GM19239 (cell line): ENCODE measurements at places on chromosomes 4 and X.
A peak's percentile ranks its signal among the peaks of the same experiment; 100 is the strongest.

GRCh38 chrX:120453985-120454384 lies 15.1 kb downstream of the LAMP2 start:
- DNase-seq = no peak

- peak; percentile 3 for DNase-seq
Measured at GRCh38 chrX:52574416-52575275, 57.8 kb upstream of the XAGE1B start.

DNA sequence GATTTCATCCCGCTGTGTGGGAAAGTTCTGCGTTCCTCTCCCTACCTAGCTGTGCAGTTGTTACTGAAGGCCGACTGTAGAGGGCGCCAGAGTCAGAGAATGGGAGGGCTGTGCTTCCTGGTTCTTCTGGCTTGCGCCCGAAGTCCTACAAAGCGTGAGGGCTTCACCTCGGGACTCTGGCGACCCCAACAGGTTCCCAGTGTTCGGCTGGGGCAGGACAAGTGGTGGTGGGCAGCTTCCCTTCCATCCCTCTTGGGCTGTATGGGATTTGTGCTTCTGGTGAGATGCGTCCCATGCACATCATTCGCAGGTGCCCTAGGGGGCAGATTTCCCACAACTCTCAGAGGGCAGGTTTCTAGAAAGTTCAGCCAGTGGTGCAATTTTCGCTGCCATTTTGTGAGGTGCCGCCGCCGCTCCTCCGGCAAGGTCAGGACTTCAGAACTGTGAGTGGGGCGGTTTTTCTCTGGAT lies 27.3 kb downstream of the CT45A1 start:
- DNase-seq = peak; percentile 19

DNA sequence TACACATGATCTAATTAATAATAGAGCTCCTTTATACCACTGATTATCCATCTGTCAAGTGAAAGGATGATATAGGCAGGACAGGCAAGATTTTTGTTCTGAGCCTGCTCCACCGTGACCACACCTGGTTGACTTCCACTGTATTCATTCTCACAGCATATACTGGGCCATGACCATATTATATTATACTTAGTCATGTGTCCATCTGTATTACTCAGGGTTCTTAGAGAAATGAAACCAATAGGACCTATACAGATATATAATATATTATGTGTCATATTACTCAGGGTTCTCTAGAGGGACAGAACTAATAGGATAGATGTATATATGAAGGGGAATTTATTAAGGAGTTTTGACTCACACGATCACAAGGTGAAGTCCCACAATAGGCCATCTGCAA lies 675.1 kb downstream of the GRXCR1 start:
- no peak for DNase-seq

GRCh38 chr4:138182838-138183426 lies 59.2 kb downstream of the SLC7A11 start:
- no peak for DNase-seq

DNA sequence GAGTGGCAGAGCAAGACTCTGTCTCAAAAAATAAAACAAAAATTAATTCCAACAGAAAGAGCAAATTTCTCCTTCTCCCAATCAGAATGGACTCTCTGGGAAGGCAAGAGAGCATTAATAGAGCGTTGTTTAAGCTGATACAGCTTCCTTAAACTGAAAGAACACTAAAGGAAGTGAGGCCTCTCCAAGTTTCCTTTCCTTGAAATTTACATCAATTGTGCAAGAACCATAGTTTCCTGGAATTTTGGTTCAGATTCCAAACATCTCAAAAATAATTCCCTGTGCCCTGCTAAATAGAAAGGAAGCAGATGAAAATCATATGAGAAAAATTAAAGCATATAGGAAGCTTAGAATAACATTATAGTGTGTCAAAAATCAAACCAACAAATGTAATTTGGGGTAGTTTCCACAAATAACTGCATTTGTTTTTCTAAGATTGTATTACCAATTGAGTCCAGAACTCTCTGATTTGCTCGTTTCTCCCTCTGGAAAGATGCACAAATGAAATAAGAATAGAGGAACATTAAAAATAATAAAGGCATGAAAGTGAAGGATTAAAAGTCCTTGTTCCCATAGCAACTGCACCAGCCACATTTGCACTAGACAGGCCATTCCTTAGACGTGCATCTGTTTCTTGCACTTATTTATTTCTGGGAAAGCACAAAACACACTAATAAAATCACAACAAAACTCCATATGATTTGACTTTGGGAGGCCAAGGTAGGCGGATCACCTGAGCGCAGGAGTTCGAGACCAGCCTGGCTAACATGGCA lies 3.7 kb upstream of the FAM241A start:
- DNase-seq = no peak

GRCh38 chrX:135421932-135422809 lies at the start of gene SMIM10L2A:
SMIM10L2A (plus strand) TSS chrX:135421944; CDS start chrX:135422132, 188 bp downstream.
- DNase-seq = no peak

GRCh38 chr4:164109503-164109902 lies 615.0 kb downstream of the TMA16 start:
- DNase-seq = no peak

- DNase-seq = no peak
Measured at GRCh38 chr4:120927801-120928409, 5.4 kb upstream of the PRDM5 start.

- DNase-seq = no peak
Measured at GRCh38 chrX:71541210-71542022, 8.5 kb downstream of the OGT start.

DNA sequence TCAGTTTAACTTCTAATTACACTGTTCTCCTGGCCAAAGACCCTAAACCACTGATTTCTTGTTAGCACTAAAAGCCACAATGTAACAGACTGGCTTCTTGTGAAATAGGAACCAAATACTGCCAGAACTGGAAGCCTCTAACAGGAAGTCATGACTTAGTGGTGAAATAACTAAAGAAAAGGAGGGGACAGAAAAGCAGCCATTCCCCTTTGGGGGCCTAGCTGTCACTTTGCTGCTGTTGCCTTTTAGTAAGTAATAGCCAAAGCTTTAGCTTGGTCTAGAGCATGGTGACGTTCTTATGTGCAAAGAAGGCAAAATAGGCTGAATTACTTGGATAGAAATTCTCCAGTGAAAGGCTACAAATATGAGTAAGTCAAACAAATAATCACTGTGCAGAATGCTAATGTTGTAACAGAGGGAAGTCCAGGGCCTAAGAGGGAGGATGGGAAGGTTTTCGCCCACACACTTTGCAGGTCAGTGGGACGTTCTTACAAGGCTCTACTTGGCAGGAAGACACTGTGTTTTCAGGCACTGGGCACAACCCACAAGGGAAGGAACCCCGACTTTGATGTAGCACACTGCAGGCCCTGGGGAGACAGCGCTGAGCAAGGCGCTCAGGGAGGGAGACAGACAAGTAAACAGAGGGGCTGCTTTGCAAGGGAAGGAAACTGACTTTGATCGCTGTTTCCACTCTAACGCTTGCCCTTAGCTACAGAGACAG lies 16.7 kb downstream of the GAB3 start:
- no peak for DNase-seq

DNA sequence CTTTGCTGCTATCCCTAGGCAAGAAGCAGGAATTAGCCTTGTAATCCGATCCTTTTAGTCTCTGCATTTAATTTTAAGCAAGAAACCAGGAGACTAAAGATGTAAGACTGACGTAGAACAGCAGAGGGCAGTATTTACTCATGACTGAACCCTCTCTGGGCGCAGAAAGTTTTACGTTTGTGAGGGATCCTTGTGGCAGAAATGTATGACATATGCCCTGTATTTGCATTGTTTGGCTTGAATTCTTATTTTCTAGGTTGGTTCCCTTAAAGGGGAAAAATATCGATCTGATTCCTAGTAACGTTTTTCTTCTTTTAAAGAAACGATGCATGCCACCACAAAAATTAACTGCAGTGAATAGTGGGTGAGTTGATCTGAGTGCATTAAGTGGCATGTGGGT lies 1.3 kb upstream of the FAT4 start:
- DNase-seq = no peak

- DNase-seq = no peak
Measured at GRCh38 chrX:11886745-11887144, 128.7 kb downstream of the MSL3 start.

- DNase-seq = no peak
Measured at GRCh38 chr4:152594978-152595925, 59.4 kb upstream of the FBXW7 start.

DNA sequence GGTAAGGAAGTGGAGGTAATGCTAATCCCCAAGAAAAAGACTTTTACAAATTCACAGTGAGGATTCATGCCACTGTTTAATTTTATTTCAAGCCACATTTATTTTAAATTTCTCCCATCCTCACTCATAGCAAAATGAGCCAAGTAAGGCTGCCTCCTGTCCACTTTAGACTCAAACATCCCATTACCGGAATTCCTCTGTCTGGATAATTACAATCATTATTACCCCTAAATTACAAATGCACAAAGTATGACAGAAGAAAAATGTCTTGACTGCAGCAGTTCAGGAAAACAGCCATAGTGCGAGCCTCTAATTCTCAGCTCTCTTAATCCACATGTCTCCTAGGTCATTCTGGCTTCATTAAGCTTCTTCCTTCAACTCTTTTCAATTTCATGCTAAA lies 57.0 kb downstream of the MAPK10 start:
- DNase-seq = no peak

DNA sequence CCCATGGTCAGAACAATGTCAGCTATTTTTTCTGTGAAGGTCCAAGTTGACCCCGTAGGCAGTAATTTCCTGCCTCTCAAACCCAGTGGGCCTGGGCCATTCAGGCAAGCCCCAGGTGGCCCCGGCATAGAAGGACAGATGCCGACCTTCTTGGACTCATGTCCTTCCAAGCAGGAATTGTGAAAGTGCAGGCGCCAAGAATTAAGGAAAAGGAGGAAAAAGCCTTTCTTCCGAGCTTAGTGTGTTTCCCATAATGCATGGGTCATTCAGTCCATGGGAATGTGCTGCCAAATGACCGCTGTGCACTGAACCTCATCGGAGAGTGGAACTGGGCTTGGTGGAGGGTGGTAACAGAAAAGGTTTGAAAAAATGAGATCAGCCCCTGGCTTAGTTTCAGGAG lies 196.5 kb upstream of the HS3ST1 start:
- DNase-seq = no peak

DNA sequence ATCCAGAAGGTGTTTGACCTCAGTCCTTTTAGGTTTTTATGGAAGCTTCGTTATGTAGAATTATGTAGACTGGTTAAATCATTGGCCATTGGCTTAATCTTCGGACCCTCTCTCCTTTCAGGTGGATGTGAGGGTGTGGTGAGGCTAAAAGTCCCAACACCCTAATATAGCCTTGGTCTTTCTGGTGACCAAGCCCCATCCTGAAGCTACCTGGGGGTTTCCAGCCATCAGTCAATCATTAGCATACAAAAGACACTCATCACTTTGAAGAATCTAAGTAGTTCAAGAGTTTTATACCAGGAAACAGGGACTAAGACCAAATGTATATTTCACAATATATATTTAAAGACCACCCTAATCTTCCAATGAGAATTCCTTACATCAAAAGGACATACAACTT lies 5.5 kb downstream of the DDIT4L start:
- DNase-seq = no peak

DNA sequence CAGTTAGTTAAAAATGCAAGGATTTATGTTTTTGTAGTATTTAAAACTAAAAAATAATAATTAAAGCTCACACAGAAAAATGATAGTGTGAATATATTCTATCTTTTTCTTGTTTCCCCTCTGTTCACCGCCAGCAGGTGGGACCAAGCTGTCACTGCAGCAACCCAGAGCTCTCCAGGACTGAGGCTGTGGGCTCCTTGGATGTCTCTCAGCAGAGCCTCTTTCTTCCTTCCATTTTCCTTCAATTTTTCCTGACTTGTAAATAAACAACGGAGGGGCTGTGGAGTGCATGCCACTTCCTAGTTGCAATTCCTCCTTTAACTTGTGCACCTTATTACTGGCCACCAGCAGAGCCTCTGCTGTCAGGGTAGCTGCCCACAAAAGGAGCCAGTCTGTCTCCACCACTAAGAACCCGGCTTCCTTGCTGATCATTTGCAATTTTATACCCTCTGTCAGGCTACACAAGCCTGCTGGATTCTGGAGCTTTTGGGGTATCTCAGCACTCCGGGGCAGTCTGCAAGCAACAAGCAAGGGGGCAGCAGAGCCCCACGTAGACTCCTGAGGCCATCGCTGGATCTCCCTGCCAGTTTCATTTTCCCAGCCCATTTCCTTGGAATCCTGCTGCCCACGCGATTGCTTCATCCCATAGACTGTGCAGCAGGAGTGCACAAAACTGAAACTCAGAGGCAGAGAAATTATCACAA lies 1467.4 kb downstream of the C4orf33 start:
- no peak for DNase-seq

- DNase-seq = no peak
Measured at GRCh38 chr4:19259920-19260319, 991.8 kb upstream of the SLIT2 start.

GRCh38 chr4:113684534-113685091 lies 76.9 kb downstream of the CAMK2D start:
- no peak for DNase-seq

- no peak for DNase-seq
Measured at GRCh38 chr4:11456401-11456800, 27.7 kb upstream of the HS3ST1 start.

DNA sequence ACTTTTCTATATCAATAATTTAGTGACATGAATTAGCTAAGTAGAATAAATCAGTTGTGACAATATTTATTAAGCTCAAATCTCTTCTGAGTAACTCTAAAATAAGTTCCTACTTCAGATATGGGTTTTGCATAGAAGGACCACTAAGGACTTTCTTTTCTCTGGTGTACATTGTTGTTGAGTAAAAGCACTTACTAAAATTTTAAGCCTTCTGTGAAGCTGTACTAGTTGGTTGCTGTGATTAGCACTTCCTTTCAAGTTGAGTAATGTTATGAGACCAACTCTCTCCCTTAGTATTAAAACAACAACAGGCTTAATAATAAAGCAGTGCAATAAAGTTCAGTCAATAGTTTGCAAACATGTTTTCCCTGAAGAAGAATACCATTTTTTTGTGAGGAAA lies 667.4 kb upstream of the NDST4 start:
- no peak for DNase-seq

DNA sequence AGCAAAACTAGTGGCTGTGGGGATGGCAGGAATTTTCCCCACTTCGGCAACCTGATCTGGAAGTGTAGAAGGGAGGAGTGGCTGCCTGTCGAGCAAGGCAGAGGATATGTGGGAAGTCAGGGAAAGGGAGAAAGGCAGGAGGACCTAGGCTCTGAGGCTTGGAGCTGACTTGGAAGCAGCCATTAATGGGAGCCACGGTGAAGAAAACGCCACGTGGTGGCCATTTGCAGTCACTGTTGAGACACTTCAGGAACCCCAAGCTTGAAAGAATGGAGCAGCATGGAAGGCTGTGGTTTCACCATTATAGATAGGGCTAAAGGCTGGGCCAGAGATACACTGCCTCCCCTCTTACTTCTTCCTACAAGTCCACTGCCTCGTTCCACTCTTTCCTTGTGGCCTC lies 41.8 kb upstream of the MAML3 start:
- DNase-seq = no peak

GRCh38 chr4:31052519-31052918 lies 332.4 kb downstream of the PCDH7 start:
- no peak for DNase-seq

DNA sequence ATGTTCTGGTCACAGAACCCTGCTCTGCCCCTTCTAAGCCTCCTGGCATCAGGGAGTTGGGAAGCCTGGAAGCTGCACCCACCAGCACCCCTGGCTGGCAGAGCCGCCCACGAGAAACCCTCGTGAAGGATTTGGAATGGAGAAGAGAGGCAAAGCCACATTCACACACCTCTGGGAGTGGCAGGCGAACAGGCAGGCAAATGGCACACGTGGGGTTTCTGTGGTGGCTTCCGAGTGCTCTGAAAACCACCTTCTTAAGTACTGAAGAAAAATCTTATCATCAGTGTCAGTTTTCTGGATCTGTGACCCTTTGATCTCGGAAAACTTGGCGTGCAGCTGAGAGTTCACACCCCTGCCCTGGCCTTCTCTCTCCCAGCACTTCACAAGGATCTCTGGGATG lies 442.2 kb upstream of the FRG1 start:
- DNase-seq = no peak
